ENCODE measurements at places on chromosomes 12 and 14. TPM values are rescaled to one million over a fixed set of nuclear protein-coding genes. Genes with fewer than 3 reads are reported as not detected.

The LRRIQ1 gene
- total RNA-seq: 3.6 TPM

DNA sequence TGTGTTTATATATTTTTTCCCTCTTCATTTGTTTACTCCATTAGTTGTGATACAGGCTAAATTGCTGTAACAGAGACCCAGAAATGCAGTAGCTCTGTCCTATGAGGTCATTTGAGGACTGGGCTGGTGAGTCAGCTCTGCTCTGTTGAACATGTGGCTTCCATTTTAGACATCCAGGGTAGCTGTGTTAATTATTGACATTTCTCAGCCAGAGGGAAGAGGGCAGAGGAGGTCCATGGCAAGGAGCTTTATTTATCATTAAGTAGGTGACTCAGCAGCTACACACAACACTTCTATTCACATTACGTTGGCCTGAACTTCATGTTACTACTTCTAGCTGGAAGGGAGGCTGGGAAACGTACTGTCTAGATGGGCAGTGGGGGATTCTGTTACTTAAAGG, 85.4 kb downstream of the PTCSC3 start:
- DNase-seq: no peak

- no peak for DNase-seq
These were observed 616.6 kb downstream of the SLC16A7 start for GRCh38 chr12:60212159-60213000.

DNA sequence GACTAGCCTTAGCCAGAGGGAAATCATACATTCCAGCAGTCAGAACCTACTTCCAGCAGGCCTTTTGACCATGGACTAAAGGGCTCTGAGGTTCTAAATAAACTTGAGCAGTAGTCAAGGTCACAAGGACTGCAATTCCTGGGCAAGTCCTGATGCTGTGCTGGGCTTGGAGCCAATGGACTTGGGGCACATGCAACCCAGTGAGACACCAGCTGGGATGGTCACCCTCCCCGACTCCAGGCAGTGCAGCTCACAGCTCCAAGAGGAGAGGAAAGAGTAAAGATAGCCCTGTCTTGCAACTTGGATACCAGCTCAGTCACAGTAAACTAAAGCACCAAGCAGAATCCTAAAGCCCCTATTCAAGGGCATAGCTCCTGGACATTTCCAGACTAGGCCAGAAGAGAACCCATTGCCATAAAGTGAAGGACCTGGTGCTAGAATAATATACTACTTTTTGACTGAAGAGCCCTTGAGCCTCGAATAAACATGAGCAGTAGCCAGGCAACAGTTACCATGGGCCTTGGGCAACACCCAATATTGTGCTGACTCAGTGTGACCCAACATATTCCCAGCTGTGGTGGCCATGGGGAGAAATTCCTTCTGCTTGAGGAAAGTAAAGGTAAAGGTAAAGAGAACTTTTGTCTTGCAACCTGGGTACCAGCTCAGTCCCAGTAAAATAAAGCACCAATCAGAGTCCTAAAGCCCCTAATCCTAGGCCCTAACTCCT, 226.2 kb upstream of the CLEC14A start:
- no peak for DNase-seq

GRCh38 chr12:129720618-129721017, 183.2 kb downstream of the TMEM132D start:
- DNase-seq: no peak

DNA sequence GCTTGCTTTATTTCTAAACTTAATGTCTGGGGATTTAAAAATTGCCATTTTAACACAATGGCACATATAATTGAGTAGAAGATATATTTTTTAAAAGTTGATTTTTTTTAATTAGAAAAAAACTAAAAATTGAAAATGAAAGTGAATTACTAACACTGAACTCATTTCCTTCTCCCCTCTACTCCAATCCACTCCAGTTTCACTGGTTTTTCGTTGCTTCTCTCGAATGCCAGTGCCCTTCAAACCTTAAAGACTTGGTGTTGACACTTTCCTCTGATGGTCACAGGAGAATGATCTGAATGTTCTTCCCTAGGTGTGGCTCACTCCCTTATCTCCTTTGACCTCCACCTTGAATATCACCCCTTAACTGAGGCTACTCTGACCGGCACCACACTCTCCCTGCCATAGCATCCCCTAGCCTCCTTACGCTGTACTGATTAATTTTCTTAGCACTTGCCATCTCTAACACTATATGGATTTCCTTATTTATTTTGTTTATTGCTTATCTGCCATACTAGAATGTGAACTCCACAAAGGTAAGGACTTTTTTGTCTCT, 107.1 kb downstream of the LIN7A start:
- DNase-seq: no peak
